ENCODE measurements at places on chromosomes 3 and 15. TPM values are rescaled to one million over a fixed set of nuclear protein-coding genes. Genes with fewer than 3 reads are reported as not detected.
A peak's percentile ranks its signal among the peaks of the same experiment; 100 is the strongest.

DNA sequence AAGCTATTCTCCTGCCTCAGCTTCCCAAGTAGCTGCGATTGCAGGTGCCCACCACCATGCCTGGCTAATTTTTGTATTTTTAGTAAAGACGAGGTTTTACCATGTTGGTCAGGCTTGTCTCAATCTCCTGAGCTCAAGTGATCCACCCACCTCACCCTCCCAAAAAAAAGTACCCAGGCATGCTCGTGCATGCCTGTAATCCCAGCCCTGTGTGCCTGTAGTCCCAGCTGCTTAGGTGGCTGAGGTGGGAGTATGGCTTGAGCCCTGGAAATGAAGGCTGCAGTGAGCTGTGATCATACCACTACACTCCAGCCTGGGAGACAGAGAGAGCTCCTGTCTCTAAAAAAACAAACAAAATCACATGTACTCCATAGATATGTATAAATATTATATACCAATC, 176.5 kb downstream of the SOX2 start:
- DNase-seq = no peak

Gene GOLGA8R
- 6.2 TPM for total RNA-seq

Gene ZNF662
- 6.5 TPM for total RNA-seq

- DNase-seq = no peak
Measured at GRCh38 chr15:39682366-39682765, 100.3 kb downstream of the FSIP1 start.

GRCh38 chr3:135771760-135772159, 193.8 kb upstream of the PPP2R3A start:
- no peak for DNase-seq

DNA sequence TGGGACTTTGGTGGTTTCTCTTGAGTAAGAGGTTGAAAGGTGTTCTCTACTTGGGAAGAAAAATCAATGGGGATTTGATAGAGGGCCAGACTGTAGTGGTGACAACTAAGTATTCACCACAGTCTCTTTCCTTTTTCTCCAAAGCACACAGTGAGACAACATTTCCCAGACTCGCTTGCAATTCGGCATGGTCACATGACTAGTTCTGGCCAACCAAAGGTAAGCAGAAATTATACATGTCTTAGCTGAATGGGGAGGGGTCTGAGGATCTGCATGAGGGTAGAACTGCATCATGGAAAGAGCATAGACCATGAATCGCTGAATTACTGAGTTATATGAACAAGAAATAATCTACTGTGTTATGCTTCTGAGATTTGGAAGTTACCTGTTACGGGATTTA, 144.5 kb upstream of the MYRIP start:
- no peak for DNase-seq

DNA sequence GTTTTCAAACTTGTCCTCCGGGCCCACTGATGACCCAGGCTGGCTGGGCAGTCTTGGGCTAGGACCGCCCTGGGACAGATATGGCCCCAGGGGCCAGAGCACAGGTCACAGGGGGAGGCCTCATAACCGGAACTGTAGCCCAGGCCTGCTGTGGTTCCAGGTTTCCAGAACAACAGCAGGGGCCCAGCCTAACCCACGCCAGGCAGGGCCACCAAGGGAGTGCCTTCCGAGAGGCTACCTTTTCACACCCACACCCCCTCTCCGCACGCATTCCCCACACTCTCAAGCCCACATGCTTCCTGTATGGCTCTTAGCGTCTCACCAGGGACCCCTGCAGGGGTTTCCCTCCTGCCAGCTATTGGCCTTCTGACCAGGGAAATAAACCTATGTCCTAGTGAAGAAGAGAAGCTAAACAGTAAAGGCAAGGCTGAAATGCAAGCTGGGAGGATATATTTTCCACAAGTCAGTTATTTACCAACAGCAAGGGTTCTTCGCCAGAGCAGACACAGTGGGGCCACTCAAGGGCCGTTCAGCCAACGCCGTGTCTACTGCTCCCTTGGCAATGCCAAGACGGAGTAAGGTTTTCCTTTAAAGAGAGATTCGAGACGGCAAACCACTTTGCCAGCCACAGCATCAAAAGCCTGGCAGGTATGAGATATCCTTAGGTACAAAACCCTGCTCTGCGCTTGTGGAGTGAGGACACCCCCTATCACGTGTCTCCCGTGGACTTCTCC, 135.1 kb downstream of the ATP10A start:
- no peak for DNase-seq

- no peak for DNase-seq
Measured at GRCh38 chr3:16848007-16848406, 36.7 kb upstream of the PLCL2 start.

Gene CYP1A1
- total RNA-seq = 1.6 TPM

Gene SYNPR
- 0.52 TPM for total RNA-seq

GRCh38 chr3:126465928-126466544, 9.7 kb downstream of the ZXDC start:
- peak; percentile 63 for DNase-seq

- no peak for DNase-seq
Measured at GRCh38 chr3:119861681-119862080, 79.8 kb downstream of the NR1I2 start.

Gene PIF1
- total RNA-seq = not detected

Gene EFCAB12
- total RNA-seq = 1.3 TPM

DNA sequence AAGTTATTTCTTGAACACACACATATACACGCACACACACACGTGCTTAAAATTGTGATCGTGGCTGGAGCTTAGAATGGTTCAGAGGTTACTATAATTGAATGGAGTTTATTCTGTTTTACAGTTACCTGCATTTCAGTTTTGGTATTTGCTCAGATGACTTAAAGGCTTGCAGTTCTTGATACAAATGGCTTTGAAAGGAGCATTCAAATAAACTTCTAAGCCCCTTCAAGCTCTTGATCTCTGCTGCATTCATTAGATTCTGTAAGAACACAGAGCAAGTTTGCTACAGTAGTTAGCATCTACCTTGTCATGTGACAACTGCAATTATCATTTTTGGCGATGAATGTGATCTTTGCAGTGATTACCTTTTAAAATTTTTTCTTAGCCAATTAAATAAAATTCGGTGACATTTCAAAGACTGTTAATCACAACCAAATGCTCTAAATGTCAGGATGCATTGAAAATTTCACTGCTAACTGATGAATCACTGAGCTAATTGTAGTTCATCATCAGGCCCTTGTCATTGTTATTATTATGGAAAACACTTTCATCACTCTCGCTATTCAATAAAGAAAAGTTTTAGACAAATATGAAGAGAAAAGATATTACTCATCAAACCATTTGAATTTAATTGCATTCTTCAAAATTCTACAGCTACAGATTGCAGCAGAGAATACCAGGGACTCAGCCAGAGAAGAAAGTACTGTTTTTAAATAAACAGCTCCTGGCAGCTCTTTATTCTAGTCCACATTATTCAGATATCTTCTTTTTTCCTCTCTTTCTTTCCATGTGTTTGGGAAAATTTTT, 296.1 kb downstream of the LRTM1 start:
- no peak for DNase-seq

Gene NAALADL2
- total RNA-seq = 6.2 TPM

- peak; percentile 79 for DNase-seq
Measured at GRCh38 chr15:90047956-90048575, 46.9 kb downstream of the ZNF710 start.

- DNase-seq = no peak
Measured at GRCh38 chr3:182592747-182593146, 200.6 kb upstream of the ATP11B start.

DNA sequence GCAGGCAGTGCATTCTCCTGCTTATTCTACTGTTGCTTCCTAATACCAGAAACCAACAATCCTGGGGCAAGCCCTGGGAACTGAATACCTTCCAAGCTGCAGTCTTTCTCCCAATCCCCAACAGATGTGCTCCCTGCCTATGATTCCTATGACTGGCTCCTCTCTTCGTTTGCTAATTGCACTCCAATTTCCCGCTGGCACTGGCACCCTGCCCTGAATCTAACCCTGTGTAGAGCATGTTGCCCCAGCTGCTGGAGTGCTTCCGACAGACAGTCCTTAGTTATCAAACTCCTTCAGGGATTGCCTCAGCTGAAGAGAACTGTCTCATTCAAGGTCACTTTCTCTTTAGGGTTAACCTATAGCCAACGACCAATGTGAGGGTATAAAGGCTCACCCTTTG, 214.1 kb downstream of the NECTIN3 start:
- no peak for DNase-seq

GRCh38 chr3:141255846-141256261, 24.2 kb downstream of the PXYLP1 start:
- peak; percentile 38 for DNase-seq

- no peak for DNase-seq
Measured at GRCh38 chr3:186996356-186996755, 66.0 kb downstream of the ST6GAL1 start.

DNA sequence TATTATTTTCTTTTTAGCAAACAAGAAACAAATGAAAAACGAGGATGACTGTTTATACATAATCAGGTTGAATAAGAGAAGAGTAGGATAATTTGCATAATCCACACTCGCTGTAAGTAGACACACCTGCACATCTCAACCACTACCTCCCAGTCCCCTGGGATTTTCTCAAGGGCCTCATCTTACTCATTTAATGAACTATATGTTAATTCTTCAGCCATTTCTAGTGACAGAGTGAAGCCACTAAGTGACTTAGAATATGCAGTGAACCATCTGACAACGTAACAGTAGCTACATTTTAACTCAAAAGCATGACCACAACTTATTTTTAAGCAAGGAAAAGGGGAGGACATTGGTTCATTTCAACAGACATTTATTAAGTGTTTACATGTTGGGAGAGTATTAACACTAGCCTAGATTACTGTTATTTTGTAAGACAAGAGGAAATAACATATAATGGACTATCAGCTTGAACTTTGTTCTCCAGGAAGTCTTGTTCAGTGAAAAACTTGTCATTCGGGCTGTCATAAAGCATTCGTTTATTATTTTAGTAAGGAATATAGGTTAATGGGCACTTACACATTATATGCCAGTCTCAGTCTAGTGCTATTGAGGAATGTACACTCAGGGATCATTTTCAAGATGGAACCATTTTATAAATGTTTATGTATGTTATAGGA, 173.0 kb upstream of the ROBO2 start:
- DNase-seq = no peak

DNA sequence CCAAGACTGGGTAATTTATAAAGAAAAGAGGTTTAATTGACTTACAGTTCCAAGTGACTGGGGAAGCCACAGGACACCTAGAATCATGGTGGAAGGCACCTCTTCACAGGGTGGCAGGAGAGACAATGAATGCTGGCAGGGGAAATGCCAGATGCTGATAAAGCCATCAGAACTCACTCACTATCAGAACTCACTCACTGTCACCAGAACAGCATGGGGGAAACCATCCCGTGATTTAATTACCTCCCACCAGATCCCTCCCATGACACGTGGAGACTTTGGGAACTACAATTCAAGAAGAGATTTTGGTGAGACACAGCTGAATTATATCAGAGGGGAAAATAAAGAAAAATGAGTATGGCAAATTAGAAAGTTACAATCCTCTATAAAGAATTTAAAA, 310.9 kb downstream of the BCHE start:
- DNase-seq = no peak

- no peak for DNase-seq
Measured at GRCh38 chr15:56608140-56608778, 125.0 kb downstream of the ZNF280D start.

Gene CCDC66
- total RNA-seq = 43.8 TPM

DNA sequence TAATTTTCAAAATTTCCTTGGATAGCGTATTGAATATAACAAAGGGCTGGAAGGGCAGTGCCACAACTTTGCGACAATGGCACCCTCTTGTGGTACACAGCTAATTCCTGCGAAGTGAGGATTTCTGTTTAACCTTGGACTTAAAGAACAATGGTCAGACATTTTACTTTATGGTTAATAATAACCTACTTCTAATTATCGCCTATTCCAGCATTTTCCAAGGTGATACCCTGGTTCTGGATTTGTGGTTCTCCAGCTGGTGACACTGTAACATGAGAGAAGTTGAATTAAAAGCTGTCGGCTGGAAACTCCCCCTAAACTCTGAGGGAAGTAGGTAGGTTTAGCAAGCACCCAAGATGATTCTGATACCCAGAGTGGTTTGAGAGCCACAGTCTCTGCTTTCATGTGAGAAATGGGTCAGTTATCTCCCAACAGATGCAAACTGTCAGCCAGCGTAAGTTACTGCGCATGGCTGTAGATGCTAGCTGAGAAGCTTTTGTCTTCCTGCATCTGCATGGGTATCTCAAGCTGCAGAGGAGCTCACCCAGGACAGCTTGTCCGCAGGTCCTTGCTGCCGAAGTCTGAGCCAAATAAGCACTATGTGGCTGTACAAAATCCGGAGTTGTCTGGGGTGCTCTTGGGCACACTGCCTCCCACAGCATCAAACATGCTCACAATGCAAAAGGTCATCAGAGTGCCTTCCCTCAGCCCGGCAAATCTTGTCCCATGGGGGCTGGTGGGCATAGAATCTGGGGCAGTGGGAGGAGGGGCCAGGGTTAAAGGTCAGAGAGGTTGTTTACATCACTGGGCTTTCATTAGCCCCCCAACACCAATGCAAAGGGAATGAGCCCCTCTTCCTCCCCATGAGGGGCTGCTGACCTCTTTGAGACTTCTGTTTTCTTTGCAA, 6.6 kb upstream of the CHSY1 start:
- DNase-seq = peak; percentile 77

- no peak for DNase-seq
Measured at GRCh38 chr3:119349354-119350041, 55.3 kb downstream of the ARHGAP31 start.

DNA sequence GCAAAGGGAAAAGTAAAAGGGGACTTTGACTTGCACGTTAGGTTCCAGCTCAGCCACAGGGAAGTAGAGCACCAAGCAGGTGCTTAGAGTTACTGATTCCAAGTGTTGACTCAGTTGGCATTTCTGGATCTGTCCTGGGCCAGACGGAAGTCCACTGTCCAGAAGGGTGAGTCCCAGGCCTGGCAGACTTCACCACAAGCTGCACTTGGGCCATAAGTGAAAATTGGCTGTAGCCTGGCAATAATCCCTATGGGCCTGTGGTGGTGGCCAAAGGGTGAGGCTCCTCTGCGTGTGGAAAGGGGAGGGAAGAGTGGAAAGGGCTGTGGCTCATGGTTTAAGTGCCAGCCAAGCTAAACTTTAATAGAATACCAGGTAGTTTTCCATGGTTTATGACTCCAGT, 121.5 kb downstream of the DTWD1 start:
- DNase-seq = peak; percentile 52

Gene CASR
- 8.9 TPM for total RNA-seq

Gene CA12
- 16.1 TPM for total RNA-seq

Data from body of pancreas (tissue), 4 donors.